Suppressor macrophage (primary cell): ENCODE measurements at places on chromosomes 13 and 19.

- DNase-seq = peak; percentile 94
Observed at GRCh38 chr19:35318679-35319448, 10.1 kb upstream of the CD22 start.

DNA sequence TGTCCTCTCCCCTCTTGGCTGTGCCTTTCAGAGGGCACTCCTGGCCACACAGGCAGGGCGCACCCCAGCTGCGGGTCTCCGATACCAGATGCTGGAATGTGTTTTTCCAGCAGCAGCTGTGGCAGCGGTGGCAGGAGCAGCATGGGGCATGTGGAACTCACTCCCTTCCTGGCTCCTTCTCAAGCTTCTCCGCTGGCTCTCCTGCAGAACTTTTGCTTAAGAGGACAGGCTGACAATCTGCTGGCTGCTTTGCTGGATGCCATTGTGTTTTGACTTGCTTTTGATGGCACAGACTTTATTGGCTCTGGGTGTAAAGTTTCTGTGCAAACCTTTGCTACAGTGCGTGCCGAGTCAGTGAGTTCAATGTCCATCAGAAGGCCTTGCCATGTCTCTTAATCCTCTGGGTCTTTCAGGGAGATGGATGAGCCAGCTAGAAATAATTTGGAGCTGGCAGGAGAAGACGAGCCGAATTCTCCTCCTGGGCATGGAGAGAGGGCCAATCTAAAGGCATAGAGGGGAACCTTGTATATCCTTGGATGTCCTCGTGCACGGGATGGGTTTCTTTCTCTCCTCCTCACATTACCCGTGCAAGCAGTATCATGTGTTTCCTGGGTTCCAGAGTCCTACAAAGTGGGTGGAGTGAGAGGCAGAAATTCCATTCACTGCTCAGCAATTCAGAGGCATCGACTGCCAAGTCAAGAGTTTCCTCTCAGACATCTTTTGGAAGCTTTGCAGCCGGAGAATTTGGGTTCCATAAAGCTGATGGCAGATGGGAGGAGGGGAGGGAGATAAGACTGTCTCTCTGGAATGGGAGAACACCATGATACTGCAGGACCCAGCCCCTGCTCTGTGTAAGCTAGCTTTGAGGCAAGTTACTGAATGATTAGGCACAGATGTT, 231.2 kb downstream of the FGF9 start:
- no peak for DNase-seq

DNA sequence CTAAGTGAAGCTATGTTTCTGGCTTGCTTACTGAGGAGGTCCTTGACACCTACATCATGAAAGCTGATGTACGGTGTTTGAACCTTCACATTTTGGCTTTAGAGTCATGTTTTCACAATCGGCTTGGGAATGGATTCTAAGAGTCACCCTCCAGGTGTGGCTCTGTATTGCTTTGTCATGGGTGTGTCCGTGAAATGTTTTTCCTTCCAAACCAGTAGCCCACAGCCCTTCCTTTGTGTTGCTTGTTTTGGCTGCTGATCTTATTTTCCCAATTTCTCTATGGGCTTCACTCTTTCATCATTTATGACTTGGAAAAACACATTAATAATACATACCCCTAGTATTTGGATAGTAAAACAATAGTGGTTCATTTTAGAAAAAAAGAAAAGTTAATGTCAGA, 240.6 kb downstream of the GGACT start:
- no peak for DNase-seq

- peak; percentile 52 for DNase-seq
Observed at GRCh38 chr13:58313219-58313618, 681.7 kb downstream of the PCDH17 start.

- no peak for DNase-seq
Observed at GRCh38 chr19:1245494-1246264, 2.7 kb upstream of the MIDN start.

DNA sequence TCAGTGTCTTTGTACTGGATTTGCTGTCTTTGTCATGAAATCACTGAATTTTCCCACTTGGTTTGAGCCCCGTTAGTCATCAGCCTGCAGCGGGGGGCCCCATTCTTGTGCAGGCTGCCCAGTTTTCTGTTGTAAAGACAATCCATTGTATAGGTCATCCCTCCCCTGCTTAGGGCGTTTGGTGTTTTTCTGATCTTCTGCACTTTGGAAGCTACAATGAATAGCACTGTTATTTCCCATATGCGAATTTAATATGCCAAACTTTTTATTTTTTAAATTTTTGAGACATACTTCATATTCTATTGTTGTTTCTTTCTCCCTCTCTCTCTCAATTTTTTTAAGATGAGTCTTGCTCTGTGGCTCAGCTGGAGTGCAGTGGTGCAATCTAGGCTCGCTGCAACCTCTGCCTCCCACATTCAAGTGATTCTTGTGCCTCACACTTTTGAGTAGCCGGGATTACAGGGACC, 9.0 kb downstream of the SLC27A1 start:
- no peak for DNase-seq

- DNase-seq = no peak
Observed at GRCh38 chr19:20926796-20927195, 3.7 kb downstream of the ZNF85 start.

DNA sequence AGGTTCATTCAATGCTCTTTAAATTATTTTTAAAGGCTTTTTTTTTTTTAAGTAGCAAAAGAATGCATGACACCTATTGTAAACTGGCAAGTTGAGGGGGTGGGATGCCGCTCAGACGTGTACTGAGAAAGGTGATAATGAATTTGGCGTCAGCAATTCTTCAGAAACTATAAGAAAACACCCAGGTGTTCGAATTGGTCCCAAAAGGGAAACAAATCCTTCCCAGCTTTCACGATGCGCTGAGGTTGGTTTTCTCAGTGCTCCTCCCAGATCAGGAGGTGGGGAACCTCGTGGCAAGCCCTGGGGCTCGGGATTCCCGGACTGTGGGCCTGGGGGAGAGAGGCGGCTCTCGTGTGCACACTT, 543 bp upstream of the FAM124A start:
- no peak for DNase-seq

DNA sequence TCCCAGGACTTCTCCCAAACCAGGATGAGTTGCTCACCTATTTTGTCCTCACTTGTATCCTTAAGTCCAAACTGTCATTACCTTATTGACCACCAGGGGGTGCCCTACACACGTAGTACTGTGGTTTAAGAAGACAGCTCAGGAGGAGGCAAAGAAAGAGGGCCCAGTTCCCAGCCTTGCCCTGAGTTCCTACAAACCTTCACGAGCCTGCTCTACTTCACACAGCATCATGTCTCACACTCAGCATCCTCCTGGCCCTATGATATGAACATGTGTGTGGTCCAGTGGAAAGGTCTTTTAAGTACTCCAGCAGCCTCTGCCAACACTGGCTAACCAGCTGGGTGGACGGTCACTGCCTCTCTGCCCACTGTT, 8.1 kb upstream of the ZNF784 start:
- peak; percentile 98 for DNase-seq

DNA sequence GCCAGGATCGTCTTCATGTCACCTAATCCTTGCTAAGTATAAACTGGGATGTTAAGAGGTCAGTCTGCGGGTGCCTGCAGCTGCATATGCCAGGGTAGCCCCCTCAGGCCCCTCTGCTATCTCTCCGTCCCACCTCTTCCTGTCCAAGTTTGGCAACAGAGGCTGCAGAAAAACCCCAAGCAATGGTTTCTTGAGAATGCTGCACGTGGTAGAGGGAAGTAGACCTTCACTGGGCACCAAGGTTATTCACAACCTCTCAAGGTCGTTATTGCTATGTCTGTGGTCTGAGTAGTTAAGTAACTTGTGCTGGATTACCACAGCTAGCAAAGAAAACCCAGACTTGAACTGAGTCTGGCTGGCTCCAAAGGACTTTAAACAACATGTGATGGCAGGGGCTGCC, 77.9 kb upstream of the XPO4 start:
- no peak for DNase-seq

- DNase-seq = no peak
Observed at GRCh38 chr19:35272954-35273649, 4.3 kb downstream of the USF2 start.

DNA sequence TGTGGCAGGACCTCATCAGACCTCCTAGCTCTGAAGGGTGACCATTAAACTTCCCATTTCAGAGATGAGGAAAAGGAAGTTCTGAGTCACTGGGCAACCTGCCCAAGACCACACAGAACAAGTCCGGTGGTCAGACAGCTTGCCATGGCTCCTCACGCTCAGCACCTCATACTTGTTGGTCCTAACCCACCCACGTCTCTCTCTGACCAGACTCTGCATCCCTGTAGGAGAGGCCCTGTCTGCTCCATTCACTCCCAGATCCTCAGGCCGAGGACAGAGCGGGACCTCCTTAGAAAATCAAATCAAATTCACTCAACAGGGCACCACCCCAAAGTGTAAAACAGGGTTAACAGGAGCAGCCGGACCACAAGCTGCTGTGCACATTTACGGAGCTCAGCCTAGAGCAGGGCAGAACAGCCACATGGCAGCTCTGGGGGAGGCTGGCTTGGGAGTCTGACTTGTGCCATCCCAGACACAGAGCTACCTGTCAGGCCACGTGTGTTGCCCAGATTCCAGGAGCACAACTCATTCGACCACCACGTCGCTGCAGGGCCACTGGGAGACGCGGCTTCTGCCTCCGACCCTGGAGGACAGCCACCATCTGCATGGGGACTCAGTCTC, 1.7 kb downstream of the MIER2 start:
- DNase-seq = peak; percentile 94

GRCh38 chr13:42114912-42115311, 66.5 kb downstream of the DGKH start:
- DNase-seq = no peak

DNA sequence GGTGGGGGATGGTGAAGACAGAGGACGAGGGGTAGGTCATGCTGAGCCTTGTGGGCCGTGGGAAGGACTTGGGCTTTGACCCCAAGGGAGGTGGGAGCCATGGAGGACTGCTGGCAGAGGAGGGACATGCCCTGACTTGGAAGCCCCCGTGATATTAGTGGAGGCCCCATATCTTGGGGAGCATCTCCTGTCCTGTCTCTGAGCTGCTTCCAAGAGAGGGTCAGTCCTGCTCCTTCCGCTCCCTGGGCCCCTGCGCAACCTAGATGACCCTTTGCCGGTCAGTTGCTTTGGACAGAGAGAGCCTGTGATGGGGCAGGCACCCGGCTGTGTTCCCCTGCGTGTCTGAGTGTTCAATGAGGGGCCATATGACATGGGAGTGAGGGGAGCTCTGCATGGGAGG, 5.2 kb downstream of the TLE6 start:
- DNase-seq = no peak

- no peak for DNase-seq
Observed at GRCh38 chr19:53795019-53795418, 29.1 kb downstream of the NLRP12 start.

- no peak for DNase-seq
Observed at GRCh38 chr19:18289471-18290301, 8.3 kb upstream of the JUND start.

DNA sequence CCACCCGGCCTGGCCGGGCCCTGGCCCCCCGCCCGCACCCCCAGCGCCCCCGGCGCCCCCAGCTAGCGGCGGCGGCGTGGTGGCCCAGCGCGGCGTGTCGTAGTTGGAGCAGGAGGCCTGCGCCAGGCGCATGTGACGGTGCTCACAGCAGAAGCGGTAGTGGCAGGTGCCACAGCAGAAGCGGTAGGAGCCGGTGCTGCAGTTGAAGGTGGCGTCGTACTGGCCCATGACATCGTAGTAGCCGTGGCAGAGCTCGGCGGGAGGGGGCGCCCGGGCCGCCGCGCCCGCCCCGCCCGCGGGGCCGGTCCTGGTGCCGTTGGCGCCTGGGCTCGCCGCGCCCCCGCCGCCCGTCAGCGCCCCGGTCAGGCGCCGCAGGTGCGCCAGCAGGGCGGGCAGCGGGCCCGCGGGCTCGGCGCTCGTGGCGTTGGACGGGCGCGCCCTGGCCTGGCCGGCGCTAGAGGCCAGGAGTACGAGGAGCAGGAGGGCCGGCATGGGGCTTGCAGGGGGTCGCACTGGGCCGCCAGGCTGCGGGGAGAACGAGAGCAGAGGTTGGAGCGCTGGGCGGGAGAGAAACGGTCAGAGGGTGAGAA, 633 bp downstream of the SHISA7 start:
- DNase-seq = no peak

- DNase-seq = no peak
Observed at GRCh38 chr13:92172191-92172590, 773.8 kb downstream of the GPC5 start.

- peak; percentile 10 for DNase-seq
Observed at GRCh38 chr13:25371875-25372283, at the start of gene ATP8A2. Gene ATP8A2 (plus strand): TSS chr13:25371974. CDS start chr13:25372213, 239 bp downstream.
